Midbrain (tissue), 1 donor: ENCODE measurements at places on chromosomes 4 and X.
A peak's percentile ranks its signal among the peaks of the same experiment; 100 is the strongest.

DNA sequence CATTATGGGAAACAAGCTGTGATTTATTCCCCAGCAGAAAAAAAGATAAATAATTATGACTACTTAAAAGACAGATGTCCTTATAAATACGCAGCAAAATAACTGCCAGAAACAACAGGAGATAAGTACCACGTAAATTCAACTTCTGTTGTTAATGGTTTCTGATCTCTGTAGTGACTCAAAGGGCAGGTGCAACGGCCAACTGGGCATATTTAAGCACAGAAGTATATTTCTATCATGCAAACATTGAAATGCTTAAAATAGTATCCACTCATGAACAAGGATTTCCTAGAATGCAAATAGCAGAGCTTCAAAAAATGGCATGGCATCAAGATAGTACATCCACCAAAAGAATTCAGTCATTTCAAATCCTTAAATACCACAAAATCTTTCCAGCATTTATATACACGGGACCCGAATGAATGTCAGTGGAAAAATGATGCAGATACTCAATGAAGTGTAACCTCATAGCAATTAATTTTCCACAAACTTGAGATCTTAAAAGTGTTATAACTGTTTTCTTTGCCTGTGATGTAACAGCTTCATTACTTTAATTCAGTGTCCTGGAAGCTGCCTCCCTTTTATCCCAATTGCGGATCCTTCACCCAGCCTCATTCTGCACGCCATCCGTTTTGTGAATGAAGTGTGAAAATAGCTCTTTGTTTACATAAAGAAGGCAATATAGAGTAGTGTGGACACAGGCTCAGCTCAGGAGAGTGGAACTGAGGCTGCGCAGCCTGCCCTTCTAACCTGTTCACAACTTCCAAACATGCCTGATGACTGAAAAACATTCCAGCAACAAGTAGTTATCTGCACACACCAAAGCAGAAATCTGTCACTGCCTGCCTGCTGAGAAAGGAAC lies 10.2 kb downstream of the PDGFC start:
- DNase-seq, result no peak

GRCh38 chr4:101356928-101357327 lies 9.6 kb upstream of the PPP3CA start:
- DNase-seq, result no peak

- DNase-seq, result peak; percentile 50
Measured at GRCh38 chr4:60805500-60806313, 394.4 kb upstream of the ADGRL3 start.

GRCh38 chr4:184775854-184776555 lies 42.1 kb upstream of the CENPU start:
- DNase-seq, result no peak

DNA sequence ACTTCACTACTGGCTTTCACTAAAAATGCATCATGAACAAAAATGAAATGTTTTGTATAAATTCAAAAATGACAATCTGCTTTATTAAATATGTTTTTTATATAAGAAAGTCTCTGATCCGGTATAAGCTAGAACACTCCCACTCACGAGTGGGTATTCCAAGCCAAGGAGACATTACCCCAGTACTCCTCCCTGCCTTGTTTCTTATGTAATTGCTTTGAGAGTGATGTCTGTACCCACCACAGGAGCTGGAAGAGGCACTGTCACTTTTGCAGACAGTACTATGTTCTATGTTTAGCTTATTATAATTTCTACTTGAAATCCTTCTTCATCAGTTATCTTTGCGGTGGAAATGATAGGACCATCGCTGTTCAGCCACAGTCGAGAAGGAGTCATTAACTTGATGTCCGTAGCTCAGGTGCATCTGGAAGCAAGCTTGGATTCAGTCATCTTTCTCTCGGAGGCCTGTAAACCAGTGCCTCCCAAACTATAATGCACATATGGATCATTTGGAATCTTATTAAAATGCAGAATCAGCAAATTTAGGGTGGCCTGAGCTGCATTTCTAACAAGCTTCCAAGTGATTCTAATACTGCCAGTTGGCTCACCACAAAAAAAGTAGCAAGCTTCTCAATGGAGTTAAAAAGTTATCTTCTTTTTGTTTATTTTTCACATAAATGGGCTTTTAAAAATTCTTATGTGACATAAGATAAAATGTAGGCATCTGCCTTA lies 396.4 kb downstream of the GRIA2 start:
- DNase-seq, result no peak

GRCh38 chr4:182649698-182650477 lies 267.3 kb downstream of the DCTD start:
- no peak for DNase-seq

DNA sequence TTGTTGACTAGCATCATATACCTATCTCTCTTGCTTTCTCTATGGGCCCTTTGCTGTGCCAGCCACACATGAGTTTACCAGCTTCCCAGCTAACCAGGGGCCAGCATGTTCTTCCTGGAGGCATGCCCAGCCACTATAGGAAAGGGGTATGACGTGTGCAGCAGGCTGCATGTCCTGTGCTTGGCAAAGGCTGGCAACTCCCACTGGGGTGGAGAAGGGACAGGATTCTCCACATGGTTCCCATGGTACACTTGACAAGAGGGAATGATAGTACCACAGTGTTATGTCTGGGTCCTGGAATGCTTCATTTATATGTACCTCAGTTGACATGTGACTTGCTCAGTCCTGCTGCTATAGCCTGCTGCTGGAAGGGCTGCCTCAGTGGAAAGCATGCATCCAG lies 78.8 kb downstream of the TMEM164 start:
- DNase-seq, result no peak

DNA sequence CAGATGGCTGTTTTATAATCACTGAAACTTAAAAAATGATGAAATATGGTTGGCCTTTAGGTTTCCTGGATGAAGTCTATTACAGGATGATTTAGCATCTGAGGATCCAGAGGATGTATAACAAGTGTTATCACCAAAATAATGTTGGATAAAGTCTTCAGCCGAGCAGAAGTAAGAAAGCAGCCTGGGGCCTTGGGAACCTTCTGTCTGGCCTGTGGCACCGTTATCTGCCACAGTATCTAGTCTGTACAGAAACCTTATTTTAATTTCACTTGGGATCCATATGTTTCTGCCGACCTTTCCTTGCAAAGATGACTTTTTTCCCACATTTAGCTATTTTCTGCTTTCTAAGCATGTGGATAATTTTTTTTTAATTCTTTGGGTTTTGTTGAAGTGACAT lies 20.5 kb upstream of the ANTXR2 start:
- DNase-seq, result no peak

- DNase-seq, result no peak
Measured at GRCh38 chrX:112654871-112655270, 24.9 kb downstream of the LHFPL1 start.

DNA sequence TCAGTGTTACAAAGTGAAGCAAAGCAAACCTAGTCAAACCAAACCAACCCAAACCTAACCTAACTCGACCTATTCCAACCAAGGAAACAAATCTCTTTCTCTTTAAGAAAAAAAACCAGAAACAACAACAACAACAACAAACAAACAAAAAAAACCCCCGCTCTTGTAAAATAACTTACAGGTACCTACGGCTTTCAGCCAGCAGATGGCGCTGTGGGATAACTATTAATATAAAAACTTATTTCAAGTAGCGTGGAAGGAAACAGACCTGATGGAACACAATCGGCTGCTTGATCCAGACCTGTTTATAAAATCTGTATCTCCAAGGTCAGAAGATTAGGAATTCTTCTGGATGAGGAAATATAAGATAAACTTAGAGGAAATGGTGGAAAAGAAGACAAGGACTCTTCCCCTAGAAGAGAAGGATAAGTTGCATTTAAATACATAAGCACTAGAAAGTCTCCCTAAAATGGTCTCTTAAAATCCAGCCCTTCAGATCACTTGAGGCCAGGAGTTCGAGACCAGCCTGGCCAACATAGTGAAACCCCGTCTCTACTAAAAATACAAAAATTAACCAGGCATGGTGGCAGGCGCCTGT lies 34.4 kb upstream of the CDKL5 start:
- peak; percentile 76 for DNase-seq

DNA sequence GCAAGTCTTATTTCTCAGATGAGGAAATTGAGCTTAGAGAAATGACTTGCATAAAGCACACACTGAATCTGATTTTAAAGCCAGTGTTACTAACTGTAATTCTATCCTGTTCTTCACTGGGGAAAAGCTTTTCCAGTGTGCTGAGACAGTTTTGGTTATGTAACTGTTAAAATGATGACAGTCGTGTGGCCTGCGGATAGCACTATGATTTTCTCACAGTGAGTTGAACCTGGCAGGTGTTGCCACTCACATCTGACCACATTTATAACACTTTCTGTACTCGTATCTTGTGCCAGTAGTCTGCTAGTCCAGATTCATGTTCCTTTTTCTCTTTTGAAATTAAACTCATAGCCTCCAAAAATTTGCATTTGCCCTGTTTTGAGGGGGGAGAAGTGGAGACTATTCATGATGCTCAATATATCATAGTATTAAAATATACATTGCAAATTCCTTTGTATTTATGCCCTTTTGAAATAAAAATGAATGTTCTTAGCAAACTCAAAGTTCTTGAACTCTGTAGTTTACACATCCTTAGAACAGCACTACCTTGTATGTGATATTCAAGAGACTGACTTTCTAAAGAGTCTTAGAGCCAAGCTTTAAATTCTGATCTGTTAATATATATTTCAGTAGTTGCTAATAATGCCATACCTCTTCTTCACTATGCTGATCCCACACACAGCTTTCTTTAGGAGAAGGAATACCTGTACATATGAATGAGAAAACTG lies 132.3 kb downstream of the PDLIM5 start:
- DNase-seq, result no peak

- no peak for DNase-seq
Measured at GRCh38 chrX:28126886-28127285, 145.6 kb upstream of the DCAF8L1 start.

DNA sequence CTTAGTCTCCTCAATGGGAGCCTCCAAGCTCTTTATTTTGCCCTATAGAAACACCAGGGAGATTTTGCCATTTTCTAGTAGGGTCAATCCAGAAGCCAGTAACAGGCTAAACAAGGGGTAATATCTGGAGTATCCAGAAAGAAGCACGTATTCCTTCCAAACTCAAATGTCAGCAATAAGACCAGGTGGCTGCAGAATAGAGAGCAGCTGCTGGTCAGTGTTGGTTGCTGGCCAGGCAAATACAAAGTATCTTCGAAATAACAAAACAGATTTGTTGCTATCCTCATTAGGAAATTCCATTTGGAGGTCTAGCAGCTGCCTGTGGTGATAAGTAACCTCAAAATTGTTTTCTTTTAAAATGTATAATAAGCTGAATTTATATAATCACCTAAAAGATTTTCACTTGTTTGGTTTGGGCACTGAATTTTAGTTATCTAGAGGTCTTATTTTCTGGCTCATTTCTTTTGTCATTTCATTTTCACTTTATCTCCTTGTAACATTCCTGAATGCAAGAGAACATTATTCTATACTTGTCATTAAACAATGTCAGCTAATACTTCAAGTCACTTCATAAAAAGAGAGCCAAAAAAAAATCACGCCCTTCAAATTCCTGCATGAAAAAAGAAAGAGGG lies 320.6 kb downstream of the DTHD1 start:
- DNase-seq, result no peak

- DNase-seq, result no peak
Measured at GRCh38 chr4:87025614-87026041, 90.8 kb downstream of the AFF1 start.

- DNase-seq, result no peak
Measured at GRCh38 chr4:55216863-55217635, 91.7 kb upstream of the KDR start.

DNA sequence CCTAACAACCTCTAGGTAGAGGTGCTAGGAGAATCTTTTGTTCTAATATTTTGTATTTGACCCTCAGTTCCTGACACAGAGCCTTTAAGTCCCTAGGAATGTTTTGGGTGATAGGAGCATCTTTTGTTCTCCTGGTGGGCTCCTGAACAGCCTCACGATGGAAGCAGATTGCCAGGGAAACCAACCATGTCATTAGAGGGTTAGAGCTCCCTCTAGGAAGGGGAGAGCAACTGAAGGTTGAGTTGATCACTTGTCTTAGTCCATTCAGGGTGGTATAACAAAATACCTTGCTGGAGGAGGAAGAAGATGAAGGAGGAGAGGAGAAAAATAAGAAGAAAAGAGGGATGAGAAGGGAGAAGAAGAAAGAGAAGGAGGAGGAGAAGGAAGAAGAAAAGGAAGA lies 9.2 kb downstream of the VCX start:
- no peak for DNase-seq

DNA sequence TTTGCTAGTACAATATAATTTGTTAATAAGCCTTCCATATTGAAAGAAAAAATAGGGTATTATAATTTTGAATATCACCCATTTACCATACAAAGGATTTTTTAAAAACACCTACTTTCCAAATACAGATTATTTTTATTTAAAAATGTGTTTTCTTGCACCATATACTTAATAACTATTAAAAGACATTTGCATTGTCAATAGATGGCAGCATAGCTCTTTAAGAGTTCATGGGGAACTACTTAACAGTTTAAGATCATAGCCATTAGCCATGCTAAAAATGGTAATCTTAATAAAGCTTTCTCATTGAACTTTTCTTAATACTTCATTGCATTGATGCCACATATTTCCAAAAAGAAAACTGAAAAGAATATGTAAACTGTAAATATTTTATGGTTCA lies 1995.9 kb downstream of the C4orf33 start:
- DNase-seq, result peak; percentile 7

- no peak for DNase-seq
Measured at GRCh38 chrX:66920296-66920695, 281.4 kb upstream of the EDA2R start.

- no peak for DNase-seq
Measured at GRCh38 chr4:65600656-65601055, 69.6 kb downstream of the EPHA5 start.

DNA sequence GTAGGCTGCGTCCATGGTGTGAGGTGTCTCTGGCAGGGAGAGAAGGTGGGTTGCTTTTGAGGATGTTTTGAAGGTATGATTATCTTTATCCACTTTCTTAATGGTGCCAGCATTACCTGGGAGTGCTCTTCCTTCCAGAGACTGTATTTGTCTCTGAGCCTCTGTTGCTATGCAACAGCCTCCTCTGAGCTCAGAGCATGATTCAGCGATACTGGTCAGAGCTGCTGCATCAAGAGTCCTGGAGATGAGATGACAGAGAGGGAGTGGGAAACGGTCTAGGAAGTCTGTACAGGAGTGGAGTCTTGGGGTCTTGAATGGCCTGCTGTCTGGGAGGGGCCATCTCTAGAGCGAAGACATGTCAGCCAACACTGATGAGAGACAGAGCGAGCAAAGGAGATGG lies 104.4 kb upstream of the RAB40AL start:
- no peak for DNase-seq

- DNase-seq, result no peak
Measured at GRCh38 chr4:141455651-141456050, 180.7 kb upstream of the IL15 start.

GRCh38 chrX:103610282-103610681 lies 2.5 kb downstream of the TCEAL3 start:
- DNase-seq, result no peak

DNA sequence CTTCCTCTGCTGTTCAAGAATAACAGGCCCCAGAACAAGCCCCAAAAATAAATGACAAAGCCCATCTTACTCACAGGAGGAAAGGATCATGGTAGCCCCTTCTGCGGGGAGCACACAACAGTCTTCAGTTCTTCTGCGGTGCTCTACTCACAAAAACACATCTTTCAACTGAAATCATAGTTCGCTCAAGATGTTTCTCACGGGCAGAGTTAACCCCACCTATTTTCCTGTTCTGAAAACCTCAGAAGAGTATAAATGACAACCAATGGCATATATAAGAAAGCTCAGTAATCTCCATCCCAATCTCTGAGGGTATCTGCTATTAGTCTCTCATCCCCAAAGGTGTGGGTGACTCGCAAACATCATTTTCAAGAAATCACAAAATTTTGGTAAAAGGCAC lies at the start of gene TXK:
Gene TXK (minus strand): TSS at position 170 of the 400 bp plus-strand sequence. CDS start 80 bp downstream, at position 90.
- no peak for DNase-seq

GRCh38 chr4:123449780-123450179 lies 53.2 kb downstream of the SPRY1 start:
- peak; percentile 14 for DNase-seq
